ENCODE measurements at places on chromosomes 5 and 9.

GRCh38 chr5:139385061-139386049 is 2.3 kb upstream of the SLC23A1 start:
- no peak for DNase-seq

- DNase-seq = no peak
Measured at GRCh38 chr5:158039441-158039840, 180.5 kb upstream of the CLINT1 start.

GRCh38 chr5:124719113-124719967 is 27.1 kb downstream of the ZNF608 start:
- no peak for DNase-seq

DNA sequence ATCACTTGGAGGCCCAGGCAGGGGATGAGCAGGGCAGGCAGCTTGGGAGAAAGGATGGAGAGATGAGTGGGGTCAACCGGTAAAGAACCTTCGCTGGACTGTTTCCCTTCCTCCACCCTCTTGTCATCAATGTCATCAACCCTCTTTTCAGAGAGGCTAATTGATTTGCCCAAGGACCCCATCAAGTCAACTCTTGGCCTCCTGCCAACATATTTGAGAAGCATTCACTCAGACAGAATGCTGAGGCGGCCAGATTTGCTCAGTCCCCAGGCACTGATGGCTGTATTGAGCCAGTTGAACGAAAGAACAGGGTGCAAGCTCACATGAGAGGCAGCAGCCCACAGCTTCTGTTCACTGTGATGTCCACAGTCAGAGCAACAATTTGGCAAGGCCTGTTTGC is 193.5 kb downstream of the RFK start:
- no peak for DNase-seq

DNA sequence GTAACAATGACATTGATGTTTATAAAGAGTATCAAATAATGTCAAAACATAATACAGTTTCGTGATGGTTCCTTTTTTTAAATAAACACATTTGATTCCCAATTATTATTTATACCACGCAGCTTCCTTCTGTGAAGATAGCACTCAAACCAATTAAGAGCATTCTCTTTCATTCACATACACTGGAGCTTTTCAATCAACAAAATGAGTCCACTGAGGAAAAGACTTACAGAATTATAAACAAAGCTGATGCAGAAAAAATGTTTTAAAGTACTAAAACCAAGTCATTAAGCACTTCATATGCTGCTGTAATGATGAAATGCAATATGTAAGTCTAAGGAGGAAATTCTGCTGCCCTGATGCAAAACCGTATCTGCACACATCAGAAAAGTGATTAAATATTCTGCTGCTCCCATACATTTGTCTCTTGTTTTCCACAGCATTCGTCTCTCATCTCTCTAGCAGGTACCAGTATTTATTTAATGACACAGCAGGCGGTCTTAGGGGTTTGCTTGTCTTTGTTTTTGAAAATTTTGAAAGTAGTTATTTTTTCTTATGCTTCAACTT is 147.1 kb downstream of the CDH10 start:
- DNase-seq = no peak

- DNase-seq = no peak
Measured at GRCh38 chr5:67215519-67216471, 19.2 kb upstream of the CD180 start.

DNA sequence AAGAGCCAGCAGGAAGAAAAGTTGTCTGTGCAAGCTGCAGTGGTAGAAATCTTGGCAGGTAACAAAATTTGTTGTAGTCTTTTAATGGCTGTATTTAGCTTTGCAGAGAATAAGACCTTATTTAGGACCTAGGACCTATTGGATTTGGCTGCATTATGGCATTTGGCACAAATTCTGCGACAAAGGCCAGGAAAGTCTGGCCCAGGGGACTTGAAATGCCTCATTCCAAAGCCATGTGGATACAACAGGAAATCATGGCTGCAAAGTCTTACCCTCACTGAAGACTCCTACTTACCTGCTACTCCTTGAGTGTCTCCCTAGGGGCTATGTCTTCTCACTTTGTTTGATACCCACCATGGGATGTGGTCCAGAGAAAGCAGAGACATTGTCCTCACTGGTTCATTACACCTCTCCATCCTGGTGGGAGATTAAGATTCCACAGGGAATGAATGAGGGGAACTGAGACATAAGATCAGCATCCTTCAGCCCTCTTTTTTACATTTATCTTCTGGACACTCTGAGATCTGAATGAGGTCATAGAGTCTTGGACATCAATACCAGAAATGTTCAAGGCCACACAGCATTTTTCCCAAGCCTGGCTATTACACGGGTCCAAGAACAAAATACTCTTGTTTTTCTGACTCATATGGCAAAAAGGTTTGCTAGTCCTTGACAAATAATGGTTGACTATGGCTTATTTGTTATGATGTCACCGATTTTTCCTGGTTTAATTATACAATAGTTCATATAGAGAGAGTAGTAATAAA is 119.4 kb downstream of the PDE8B start:
- DNase-seq = no peak

DNA sequence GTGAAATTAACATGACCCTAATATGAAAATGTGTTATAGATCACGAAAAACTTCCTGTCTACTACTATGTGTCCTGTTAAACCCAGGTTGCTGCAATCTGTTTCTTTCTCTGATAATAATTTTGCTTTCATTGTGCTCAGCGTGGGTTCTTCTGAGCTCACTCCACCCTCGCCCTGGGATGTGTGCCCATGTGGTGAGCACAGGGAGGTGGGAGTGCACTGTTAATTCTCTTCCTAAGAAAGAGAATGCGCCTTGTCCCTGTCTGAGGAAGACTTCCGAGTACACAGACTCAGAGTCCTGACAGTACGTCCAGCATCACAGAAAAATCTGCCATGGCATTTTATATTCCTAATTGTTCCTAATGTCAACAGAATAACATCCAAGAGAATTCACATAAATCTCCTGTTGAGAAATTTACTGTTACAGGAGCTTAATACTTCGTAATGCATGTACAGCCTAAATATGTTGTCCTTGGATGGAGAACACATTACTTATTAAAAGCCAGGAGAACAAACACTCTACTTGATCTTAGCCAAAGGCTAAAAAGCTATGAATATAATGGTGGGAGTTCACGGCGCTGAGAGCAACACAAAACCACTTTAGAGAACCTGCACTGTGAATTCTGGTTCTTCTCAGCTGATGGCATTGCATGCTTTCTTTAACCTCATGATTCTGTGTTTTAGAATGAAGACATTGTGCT is 102.6 kb downstream of the PDE4D start:
- no peak for DNase-seq

DNA sequence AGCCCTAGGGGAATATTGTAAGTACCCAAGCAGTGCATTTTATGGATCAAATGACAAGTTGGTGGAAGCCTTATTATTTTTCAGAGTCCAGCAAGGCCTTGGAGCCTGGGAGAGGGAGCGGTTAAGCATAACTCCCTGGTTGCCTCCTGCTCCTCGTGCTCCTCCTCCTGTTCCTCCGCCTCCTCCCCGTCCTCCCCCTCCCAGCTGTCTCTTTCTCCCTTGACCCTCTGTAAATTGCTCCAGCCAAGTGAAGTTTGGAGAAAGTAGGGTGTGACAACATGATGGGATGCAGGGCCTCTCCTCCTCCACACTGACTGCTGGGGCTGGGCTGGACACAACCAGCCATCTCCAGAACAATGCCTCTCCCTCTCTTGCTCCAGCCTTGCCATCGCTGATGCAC is 586.9 kb downstream of the CCDC171 start:
- no peak for DNase-seq

DNA sequence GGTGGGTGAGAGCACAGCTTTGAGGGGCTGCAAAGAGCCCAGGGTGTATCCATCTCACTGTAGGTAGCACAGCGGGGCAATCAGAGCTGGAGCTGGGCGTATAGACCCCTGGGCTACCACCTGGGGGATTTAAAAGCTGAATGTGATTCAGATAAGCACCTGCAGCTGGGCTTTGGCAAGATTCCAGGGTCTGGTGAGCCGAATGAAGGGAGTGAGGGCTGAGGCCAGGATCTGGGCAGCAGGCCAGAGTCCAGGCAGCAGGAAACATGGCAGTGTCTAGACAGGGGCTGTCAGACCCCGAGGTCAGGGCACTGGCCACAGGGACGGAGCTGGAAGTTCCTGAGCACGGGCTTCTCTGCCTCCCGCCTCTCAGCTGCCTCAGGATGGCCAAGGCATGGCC is 8.7 kb downstream of the ASS1 start:
- DNase-seq = no peak

All from BJ (cell line).